H54 (cell line): ENCODE measurements at places on chromosomes 2 and 18.
A peak's percentile ranks its signal among the peaks of the same experiment; 100 is the strongest.

DNA sequence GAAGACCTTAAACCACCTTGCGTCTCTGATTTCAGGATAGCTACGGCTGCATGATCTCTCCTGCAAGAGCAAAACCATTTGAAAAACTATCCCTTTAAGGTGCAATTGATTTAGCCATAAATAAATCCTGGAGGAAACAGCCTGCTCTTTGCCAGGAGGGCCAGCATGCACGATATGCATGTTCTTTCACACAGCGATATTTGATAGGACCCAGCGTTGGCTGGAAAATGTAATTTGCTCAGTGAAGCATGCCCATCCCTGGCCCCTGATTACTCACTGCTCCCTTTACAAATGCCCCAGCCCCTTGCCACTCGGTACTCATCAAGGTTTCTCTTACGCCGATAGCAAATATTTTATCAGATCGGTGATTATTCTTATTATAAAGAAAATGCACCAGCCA, 315.4 kb downstream of the CDH2 start:
- no peak for DNase-seq

- no peak for DNase-seq
Measured at GRCh38 chr2:223880796-223881195, 43.4 kb upstream of the AP1S3 start.

DNA sequence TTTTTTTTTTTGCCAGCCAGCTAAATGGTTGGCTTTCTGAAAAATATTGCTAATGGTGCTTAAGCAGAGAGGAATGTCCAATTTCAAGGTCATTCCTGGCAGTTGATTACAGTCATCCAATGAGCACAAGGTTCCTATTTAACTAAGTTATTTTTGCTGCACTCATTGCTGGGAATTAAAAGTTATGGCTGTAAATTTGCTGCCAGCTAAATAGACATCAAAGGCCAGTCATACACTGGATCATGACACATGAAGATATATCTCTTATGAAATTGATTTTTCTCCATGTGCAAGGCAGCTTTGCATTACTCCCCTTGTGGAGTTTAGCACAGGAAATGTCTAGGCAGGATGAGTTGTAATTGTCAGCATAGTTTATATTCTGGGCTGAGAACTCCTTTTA, 1898.4 kb upstream of the CELF4 start:
- DNase-seq, result no peak

- DNase-seq, result no peak
Measured at GRCh38 chr2:205959521-205959920, 126.5 kb downstream of the INO80D start.

DNA sequence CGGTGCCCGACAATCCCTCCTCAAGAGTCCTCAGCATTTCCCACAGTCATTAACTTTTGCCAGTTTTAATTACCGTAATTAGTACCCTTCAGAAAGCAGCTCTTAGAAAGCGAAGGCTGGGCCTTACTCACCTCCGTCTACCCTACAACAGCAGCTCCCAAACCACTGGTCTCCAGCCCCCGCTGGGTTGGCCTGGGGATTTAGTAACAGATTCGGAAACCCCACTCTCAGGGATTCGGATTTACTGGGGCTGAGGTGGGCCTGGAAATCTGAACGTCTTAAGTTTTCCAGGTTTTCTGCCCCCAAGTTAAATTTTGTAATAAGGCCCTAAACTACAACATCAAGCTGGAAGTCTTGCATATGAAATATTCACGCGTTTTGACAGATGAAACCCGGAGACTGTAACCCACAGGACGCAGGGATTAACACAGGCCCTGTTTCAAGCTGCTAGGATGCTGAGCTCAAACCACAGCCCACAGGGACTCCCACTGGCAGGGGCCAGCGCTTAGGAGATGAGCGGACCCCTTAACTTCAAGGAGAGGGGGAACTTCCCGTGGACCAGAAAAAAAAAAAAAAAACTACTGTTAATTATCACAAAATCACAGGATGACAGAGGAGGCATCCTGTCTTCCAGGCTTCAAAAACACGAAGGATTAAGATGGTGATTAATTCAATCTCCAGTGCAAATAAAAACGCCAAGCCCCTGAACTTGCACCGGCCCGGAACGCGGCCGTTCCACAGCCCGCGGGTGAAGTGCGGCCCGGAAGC, 985 bp downstream of the ILKAP start:
- DNase-seq, result peak; percentile 41

DNA sequence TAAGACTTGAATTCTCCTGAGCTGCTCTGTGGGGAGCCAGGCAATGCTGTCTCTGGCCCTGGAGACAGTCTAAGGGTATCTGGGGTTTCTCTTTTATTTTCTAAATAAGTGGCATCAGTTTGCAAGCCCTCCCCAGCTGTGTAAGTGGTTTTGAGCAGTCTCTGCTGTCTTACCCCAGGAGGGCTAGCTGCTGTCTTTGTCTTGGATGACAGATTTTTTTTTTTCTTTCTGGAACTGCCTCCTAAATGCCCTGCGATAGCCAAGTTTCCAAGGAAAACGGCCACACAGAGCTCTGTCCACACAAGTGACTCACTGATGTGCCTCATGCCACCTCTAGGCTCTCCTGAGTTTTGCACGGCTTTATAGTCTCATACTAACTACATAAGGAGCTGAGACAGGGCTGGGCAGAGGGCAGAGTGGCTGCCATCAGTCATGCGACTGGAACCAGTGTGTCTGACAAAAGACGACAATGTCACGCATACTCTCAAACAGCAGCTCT, 37.2 kb upstream of the THOC1 start:
- no peak for DNase-seq

GRCh38 chr2:31027549-31027948, 110.7 kb downstream of the GALNT14 start:
- no peak for DNase-seq

DNA sequence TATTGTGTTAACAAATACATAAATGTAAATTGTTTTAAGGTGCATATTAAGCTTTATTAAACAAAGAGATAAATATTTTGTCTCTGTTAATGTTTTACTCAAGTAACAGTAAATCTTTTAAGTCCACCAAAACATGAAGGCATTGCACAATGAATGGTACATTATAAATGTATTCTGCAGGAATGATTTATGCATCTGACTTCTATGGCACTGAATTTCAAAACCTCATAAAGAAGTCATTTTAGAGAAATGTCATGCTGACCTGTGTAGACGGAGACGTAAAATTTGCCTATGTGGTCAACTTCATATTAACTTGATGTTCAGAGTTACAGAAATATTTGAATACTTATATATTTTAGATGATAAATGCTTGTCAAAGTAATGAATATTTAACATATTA, 194.7 kb downstream of the BABAM2 start:
- DNase-seq, result no peak

GRCh38 chr2:190670182-190670946, 21.5 kb downstream of the NAB1 start:
- DNase-seq, result no peak

- DNase-seq, result no peak
Measured at GRCh38 chr2:205477016-205477705, 205.1 kb upstream of the NRP2 start.

DNA sequence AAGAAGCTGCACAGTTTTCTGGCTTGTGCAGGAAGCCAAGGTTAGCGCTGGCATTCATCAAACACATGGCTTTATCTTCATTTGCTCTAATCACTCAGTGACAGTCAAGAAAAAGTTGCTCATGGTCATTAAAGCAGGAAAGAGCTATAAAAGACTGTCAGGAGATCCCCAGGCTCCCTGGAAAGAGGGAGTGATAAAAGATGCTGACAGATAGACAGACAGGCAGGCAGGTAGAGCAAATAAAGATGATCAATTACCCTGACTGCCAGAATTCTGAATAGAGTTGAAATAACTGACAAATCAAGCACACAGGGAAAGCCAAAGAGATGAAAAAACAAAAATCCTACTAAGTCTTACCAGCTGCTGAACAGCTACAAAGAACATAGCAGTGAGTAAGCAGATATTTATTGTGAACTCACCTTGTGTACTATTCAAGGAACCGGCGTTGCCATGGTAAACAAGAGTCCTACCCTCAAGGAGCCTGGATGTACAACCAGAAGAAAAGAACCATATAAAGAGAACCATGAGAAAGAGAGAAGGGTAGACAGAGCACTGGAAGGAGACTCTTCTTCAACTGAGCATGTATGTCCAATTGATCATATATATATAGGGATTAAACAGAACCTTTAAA, 68.0 kb downstream of the RNF152 start:
- no peak for DNase-seq

- DNase-seq, result no peak
Measured at GRCh38 chr2:27072920-27073319, 1.5 kb upstream of the OST4 start.

- no peak for DNase-seq
Measured at GRCh38 chr2:66525606-66526005, 90.7 kb downstream of the MEIS1 start.

GRCh38 chr2:234960175-234961088, 8.6 kb downstream of the SH3BP4 start:
- no peak for DNase-seq

DNA sequence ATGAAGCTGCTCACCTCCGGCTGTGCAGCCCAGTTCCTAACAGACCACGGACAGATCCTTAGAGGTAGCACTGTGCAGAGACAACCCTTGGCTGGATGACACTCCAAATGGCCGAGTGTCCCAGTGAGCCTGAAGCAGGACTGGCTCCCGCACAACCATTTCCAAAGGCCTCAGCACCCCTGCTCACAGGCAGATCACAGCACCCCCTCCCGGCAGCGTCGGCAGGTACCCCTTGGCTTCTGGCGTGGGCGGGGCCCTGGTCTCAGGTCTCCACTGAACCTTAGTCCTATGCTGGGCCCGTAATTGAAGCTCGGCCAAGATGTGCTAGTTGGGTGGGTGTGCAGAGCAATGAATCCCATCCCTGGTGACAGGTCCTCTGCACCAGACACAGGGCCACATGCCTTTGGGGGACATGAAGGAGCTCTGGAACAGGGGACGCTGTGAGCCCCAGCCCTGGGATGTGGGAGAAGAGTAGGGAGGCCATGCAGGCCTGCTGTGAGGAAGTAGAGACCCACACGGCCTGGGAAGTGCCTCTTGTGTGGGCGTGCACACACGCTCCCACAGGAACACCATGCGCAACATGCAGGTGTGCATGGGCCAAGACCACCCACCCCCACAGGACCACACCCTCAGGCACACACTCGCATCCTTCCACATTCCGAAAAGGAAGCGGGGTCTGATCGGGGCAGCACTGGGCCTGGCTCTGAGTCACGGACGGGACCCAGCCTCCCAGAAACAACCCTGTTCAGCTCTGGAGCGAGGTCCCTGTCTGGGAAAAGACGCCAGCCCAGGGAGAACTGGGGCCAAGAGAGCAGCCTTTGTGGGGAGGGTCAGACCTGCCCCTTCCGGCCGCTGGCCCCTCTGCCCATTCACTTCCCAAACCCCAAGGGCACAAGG, 2.8 kb downstream of the DUSP2 start:
- no peak for DNase-seq

GRCh38 chr2:7878786-7879482, 802.9 kb upstream of the ID2 start:
- DNase-seq, result no peak

DNA sequence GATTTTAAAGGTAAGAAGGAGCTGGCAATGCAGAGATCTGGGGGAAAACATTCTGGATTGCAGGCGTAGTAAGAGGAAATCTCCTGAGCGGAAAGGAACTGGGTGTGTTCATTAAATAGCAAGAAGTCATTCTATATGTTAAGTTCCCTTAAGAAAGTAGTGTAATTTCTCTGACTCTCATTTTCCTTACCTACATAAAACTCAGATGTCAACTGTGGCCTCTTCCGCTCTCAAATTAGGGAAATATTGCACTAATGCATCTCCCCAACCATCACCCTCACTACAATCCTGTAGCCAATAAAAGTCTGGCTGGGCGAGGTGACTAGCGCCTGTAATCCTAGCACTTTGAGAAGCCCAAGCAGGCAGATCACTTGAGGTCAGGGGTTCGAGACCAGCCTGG, 89.0 kb upstream of the CDC42EP3 start:
- DNase-seq, result no peak

- DNase-seq, result no peak
Measured at GRCh38 chr18:61995618-61996017, 102.8 kb upstream of the RNF152 start.

- no peak for DNase-seq
Measured at GRCh38 chr2:105997711-105998110, 196.4 kb downstream of the UXS1 start.

- no peak for DNase-seq
Measured at GRCh38 chr2:174395969-174396630, 570 bp downstream of the SCRN3 start.

DNA sequence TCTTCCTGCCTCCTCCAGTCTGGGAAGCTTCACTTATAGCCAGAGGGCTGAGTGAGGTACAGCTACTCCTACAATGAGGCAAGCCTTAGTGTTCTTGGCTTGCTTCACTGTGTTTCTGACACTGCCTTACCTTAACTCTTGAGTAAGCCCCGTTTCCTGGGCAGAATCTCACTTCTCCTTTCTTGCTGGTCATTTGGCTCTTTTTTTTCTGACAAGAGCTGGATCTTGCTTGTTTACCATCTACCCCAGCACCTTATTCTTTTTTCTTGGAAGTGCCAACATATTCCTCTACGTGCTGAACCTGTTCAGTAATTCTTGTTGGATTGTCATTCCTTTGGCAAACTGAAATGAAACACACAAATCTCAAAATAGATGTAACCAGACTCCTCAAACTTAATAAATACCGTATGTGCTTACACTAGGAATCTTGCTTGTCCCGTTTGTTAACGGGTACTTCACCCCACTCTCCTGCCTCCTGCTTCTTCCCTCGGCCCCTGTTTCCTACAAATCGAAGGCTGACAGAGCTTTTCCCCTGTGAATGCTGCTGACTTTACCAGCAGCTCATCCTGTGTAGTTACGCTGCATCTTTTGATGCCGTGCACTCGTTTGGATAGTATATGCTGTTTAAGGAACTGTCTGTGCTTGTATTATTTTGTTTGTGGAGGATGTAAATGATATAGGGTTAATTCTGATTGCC, 132.2 kb downstream of the FMNL2 start:
- no peak for DNase-seq

DNA sequence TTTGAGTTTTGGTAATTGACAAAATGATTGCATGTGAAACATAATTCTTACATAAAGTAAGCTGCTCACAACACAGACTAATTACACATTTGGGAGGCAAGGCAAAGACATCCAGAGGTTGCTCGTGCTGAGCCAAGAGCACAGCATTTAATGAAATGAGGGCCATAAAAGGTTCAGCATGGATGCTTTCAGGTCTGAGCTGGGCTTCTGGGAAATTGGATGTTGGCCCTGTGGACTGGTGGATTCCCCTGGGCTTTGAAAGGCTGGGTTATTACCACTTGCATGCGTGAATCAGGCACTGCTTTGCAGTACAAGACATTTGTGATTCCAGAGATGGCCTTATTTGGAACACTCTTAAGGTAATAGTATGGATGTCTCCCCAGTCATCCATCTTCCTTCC, 533.5 kb upstream of the NRP2 start:
- no peak for DNase-seq
